ENCODE measurements at places on chromosomes 7 and 10. TPM values are rescaled to one million over a fixed set of nuclear protein-coding genes. Genes with fewer than 3 reads are reported as not detected.

DNA sequence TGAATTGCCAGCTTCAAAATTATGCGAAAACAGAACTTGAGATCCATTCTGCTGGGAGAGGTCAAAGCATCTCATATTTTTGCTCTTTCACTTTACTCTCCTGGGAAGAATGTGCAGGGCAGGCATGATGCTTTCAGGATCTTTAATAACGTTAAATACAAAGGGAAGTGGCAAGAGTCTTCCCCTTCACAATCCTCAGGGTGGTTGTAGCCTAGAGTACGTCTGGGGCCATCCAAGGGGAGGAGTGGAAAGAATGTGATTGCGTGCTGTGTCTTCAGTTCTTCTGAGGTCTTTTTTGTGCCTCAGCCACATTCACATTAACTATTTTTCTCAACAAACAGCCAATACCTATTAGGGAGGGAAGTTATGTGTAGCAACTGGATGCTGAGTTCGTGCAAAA is 207.3 kb downstream of the HGF start:
- H3K36me3 ChIP-seq, result no peaks in the 10 kb centered on the region
- no peak overlapping the region for H3K4me3 ChIP-seq
- H3K4me1 ChIP-seq, result no peaks in the 10 kb centered on the region
- no peak for DNase-seq

The GBX1 gene
- polyA plus RNA-seq, result not detected

The PRKAR2B gene
- 6.5 TPM for polyA plus RNA-seq

The SFR1 gene
- 5.2 TPM for polyA plus RNA-seq

Data from fibroblast of lung (primary cell).